ENCODE measurements at places on chromosomes 1 and 21.

GRCh38 chr21:39104911-39105310, 78.3 kb downstream of the PSMG1 start:
- DNase-seq = peak; percentile 68

DNA sequence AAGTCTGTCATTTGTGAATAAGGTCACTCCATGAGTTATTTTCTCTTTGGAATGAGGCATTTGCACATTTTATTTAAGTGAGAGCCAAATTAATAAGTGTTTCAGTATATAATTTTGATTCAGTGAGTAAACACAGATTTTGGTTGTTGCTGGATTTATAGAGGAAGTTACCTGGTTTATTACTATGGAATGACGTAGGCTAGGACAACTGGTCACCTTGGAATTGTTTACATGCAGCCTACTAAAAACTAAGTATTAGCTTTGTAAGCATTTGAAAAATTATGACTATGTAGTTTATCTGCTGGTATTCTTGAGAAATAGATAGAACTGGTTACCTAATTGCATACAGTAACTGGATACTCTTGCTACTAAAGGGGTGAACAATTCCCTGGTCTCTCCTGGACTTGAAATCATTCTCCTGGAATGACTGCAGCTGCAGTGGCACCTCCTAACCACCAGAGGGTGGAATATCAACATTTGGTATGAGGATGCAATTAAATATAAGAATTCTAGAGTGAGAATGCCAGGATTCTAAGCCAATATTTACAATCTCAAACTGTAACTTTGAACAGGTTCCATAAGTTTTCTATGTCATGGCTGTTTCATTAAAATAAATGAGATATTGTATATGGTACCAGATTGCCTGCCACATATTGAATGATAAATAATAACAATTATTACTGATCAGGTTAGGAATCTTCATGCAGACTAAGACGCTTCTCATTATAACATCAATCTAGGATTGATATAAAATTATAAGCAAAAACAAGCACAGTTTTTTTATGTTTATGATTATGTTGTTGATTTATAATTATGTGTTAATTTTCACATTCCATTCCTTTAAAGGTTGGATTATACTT, 3.5 kb upstream of the KRTAP27-1 start:
- peak; percentile 5 for DNase-seq

GRCh38 chr1:110628323-110629105, 22.4 kb upstream of the KCNA2 start:
- no peak for DNase-seq

GRCh38 chr21:34561806-34562205, 49.8 kb upstream of the KCNE1 start:
- DNase-seq = no peak

DNA sequence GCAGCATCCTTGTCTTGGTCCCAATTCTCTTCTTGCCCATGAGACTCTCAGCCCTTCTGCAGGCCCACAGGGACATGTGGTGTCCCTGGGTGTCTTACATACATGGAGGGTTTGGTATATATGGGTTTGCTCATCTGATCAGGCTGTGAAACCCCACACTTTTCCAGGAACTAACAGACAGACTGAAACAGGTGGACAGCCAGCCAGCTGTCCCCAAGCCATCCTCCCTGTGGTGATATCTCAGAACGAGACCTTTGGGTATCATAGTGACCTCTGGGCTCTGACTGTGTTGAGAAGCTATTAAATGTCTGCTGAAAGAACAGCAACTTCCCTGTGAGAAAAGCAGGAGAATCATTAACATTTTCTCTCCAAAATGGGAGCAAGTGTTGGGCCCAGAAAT, 115.5 kb upstream of the PAXBP1 start:
- no peak for DNase-seq

- DNase-seq = no peak
These were observed 6.9 kb downstream of the WNT9A start for GRCh38 chr1:227940791-227941241.

DNA sequence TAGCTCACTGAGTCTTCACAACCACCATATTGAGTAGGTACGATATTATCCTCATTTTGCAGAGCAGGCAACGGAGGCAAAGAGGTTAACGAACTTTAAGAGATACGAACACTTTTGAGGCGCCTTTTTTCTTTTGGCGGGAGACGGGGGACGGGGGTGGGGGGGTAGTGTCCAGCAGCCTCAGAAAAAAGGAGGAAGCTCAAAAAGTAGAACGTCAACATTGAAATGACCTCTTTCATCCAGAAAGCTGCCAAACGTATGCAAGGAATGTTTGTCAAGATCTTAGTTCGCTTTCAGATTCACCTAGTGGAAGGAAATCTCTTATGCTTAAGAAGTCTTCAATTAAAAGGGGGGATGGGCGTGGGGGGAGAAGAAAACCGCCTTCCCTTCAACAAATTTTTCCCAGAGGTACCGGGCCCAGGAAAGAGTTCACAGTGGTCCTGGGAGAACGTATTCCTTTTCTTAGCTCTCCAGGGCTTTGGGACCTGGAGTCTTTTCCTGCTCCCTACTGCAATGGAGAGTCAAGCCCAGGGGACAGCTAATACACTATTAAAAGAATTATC, 1.1 kb upstream of the PCAT6 start:
- DNase-seq = no peak

DNA sequence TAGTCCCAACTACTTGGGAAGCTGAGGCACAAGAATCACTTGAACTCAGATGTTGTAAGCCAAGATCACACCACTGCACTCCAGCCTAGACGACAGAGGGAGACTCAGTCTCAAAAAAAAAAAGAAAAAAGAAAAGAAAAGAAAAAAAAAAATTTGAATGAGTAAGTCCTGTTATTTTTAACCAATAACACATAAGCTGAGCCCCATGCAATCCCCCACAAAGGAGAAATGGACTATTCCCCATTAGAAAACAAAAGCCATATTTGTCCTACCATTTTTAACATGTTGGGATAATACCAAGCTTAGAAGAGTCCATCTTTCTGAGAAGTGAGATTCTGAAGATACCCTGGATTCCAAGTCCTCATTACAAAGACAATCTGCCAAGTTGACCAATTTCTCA, 32.4 kb downstream of the LTN1 start:
- DNase-seq = no peak

DNA sequence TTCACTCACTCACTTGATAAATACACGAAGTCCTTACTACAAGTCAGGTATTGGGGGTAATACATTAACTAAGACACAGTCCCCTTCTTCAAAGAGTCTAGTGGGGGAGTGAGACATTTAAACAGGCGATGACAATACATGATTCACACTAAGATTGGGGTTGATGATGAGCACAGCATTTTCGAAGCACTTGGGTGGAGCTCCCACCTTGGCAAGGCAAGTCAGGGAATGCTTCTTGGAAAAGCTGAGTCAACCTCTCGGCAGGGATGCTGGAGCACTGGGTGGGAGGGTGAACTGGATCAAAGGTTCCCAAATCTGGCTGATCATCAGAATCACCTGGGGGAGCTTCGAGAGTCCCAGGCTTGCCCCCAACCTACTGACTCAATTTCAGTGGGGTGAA, 57.9 kb upstream of the ENAH start:
- DNase-seq = no peak

GRCh38 chr1:169904834-169905233, 11.1 kb upstream of the SCYL3 start:
- no peak for DNase-seq

- DNase-seq = no peak
These were observed 21.6 kb upstream of the TSPEAR start for GRCh38 chr21:44732956-44733355.

GRCh38 chr21:40402884-40403582, 443.9 kb downstream of the DSCAM start:
- DNase-seq = no peak

GRCh38 chr1:115074839-115075534, 14.3 kb downstream of the TSPAN2 start:
- no peak for DNase-seq

- DNase-seq = no peak
These were observed 10.2 kb upstream of the STMN1 start for GRCh38 chr1:25916460-25916859.

- DNase-seq = peak; percentile 59
These were observed 21.9 kb downstream of the LRRC8D start for GRCh38 chr1:89842567-89843272.

GRCh38 chr1:64765826-64766225, 21.0 kb downstream of the RAVER2 start:
- DNase-seq = no peak

DNA sequence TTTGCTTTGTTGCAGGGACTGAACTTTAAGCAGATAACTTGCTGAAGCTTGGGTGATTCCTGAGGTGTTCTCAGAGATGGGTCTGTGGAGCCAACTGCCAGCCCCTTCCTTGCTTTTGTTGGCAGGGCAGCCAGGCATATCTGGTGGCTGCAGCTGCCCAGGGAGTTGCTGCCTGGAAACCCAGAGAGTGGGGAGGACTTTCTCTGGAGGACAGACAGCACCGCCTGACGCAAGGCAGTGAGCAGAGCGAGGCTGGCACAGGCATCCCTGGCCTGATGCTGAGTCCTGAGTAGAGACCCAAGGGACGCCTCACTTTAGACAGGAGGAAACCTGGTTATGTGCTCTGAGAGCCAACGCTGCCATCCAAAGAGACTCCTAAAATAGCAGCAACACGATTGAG, 9.8 kb upstream of the OLFML2B start:
- DNase-seq = no peak

- DNase-seq = no peak
These were observed 41.4 kb downstream of the TMCO4 start for GRCh38 chr1:19758227-19758830.

- DNase-seq = peak; percentile 55
These were observed 134.6 kb upstream of the ARHGEF16 start for GRCh38 chr1:3319874-3320245.

DNA sequence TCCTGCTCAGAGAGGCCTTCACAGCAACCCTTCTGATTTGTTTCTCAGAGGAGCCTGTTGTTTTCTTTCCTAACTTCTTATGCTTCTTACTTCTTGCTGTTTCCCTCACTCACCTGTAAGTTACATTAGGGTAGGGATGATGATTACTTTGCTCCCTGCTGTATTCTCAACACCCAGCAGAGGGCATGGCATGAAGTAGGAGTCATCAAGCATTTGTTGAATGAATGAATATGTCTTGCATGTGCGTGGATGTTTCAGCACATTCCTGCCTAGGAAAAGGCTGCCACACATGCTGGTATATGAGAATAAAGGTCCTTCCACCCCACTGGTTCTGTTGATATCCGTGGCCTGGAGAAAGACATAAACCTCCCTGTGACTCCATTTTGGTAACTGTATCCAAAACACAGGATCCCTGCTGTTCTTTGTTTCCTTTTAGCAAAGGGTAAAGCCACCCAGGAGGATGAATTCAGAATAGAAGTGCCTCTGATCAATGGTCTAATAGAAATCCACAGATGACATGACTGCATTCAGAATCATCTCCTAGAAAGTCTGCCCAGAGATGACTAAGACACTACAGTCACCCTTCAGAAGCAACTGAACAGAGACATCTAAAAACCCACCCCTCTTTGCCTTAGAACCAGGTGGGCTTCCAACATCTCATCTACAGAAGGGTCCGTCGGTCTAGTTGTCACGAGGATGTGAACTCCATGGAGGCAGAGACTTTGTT, 168.8 kb downstream of the ZSCAN20 start:
- no peak for DNase-seq

DNA sequence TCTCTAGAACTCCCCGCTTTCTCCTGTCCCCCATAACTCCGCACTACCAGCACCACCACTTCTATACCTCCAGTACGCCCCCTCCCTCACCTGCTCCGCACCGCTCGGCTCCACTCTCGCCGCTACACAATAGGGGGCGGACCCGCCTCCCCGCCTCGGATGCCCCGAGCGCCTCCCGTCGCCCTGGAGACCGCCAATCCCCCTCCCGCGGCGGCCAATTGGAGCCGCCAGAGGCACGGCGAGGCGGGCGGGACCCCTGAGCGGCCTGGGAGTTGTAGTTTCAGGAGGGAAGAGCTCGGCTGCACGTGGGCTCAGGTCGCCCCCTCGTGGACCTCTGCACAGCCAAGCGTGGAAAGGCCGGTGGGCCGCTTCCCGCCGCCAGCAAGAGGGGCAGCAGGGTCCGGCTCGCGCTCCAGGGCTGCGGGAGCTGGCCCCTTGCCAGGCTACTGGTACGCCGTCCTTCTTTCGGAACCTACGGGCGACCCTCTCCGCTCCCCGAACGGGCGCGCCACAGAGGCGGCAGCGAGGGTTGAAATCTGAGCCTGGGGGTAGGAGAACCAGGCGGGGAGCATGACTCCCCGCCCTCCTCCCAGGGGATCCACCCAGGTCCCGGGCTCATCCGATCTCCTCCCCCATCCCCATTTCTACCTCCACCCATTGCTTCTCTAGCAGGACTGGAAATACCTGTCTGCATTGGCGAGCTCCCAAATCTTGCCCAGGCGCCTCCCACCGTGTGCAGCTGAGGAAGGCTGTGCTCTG, at the start of gene IGSF9:
TSS of gene IGSF9 (minus strand) at position 131 of the 759 bp plus-strand sequence. CDS start 2,159 bp downstream, outside the sequence.
- no peak for DNase-seq

- DNase-seq = no peak
These were observed 60.8 kb downstream of the BCAR3 start for GRCh38 chr1:93620841-93621210.

DNA sequence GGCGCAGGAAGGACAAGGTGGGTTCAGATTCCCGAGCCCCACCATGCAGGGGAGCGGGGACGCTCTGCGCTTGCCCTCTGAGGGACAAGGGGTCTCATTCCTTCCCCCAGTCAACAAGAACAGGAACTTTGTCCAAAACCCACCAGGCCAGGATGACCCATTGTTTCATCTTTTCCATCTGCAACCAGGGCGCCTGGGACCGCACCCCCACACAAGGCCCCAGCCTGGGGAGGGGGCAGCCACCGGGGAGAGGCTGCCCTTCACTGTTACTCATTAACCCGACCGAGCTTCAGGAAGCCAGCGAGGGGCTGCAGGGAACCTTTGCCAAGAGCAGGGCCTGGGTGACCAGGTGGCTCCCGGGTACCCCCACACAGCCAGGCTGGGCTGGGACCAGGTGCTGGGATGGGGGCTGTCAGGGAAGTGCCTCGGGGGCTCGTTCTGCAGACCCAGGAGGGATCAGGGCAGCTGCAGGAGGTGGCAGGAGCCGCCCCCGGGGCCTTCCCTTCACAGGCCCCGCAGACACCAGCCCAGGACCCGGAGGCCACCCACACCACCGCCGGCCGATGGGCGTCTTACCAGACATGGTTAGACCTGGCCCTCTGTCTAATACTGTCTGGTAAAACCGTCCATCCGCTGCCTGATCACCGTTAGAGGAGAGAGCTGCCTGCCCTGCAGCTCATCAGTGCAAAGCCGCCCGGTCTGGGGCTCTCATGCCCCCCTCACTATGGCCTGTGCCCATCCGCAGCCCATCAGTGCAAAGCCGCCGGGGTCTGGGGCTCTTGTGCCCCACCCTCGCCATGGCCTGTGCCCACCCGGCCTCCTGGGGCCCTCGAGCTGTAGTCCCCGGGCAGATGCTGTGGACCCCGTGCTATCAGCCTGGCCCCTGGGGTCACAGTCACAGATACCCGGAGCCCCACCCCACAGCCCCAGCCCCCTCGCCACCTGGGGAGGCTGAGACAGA, 4.9 kb upstream of the TTLL10 start:
- no peak for DNase-seq
